ENCODE measurements at places on chromosomes 2 and 18.

- no peak for DNase-seq
Measured at GRCh38 chr18:75230163-75231052, 19.8 kb downstream of the TSHZ1 start.

DNA sequence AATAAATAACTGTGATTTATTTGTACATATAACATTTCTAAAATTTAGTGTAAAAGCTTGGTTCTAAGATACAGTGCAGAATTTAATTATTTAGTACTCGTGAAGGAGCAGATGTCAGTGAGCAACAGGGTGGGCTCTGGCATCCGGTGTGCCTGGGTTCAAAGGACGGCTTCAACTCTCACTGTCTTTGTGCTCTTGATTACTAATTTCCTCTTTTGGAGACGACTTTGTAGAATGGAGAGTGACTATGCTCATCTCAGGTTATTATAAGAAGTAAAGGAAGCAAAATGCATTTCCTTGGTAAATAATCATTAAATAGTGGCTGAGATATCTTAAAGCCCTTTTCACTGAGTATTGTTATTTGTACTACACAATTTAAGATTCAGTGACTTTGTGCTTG lies 271.7 kb downstream of the ASXL3 start:
- DNase-seq: no peak

- no peak for DNase-seq
Measured at GRCh38 chr2:128379021-128380015, 60.6 kb upstream of the HS6ST1 start.

DNA sequence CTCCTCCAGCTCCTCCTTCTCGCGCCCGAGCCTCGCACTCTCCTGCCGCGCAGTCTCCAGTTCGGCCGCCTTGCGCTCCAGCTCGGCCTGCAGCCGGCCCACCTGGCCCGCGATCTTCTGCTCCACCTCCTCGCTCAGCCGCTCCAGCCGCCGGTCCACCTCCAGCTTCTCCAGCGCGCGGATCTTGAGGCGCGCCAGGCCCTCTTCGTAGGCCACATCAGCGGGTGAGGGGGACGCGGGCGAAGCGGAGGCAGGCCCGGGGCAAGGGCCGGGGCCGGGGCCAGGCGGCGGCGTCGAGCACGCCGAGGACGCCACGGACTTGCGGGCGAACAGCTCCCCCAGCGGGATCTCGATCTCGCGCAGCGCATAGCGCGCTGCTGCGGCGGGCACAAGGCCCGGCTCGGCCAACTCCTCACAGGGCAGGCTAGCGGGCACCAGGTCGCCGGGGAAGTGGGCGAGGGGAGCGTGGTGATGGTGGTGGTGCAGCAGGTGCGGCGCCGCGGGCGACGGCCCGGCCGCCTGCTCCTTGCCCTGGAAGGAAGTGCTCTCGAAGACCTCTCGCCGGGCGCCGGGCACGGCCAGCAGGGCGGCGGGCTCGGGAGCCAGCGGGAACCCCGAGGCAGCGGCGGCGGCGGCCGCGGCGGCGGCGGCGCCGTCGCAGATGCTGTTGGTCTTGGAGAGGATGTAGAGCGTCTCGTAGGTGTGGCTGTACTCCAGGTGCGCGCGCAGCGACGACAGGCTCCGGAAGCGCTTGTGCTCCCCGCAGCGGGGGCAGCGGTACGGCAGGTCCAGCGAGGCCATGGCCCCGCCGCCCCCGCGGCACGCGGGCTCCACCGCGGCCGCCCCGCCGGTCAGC lies 15.2 kb downstream of the FBXO41 start:
- peak; percentile 39 for DNase-seq

DNA sequence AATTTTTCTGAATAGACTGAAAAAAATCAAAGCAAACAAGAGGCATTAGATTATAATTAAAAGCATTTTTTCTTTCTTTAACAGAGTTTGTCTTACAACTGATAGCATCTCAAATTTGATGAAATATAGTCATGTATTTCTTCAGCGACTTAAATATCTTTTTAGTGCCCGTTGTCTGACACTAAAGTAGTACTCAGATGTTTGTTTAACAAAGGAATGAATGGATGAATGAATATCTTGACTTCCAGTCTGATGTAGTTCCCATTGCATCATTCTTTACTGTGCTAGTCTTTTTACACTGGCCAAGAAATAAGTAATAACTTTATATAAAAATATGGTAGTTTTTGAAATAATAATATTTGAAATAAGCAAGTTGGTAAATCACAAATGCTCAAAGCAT lies 111.1 kb downstream of the TTC27 start:
- no peak for DNase-seq

All from stimulated activated CD4-positive, alpha-beta T cell treated with anti-CD3 and anti-CD28 coated beads, Interleukin-1b, Interleukin-23, amount 100 ng/mL, for 1 hour (primary cell).